ENCODE measurements at places on chromosomes 7 and 10. TPM values are rescaled to one million over a fixed set of nuclear protein-coding genes. Genes with fewer than 3 reads are reported as not detected.

Gene SERPINE1
- 11.9 TPM for total RNA-seq

Gene PRSS2
- not detected for total RNA-seq

Gene SLC16A9
- 5.7 TPM for total RNA-seq

Gene ATAD1
- total RNA-seq, result 232 TPM

Gene TBC1D12
- total RNA-seq, result 13.6 TPM

Gene CROT
- total RNA-seq, result 10.9 TPM

Gene MLXIPL
- total RNA-seq, result 1.6 TPM

Gene ADGRA1
- total RNA-seq, result not detected

Gene AKR1B1
- 178 TPM for total RNA-seq

Gene MBL2
- total RNA-seq, result not detected

Gene TFR2
- 1.4 TPM for total RNA-seq

Gene NXPH1
- total RNA-seq, result 1.1 TPM

Gene TMEM178B
- 10.9 TPM for total RNA-seq

Gene OR6B1
- not detected for total RNA-seq

Gene NPY4R
- total RNA-seq, result not detected

Gene C10orf95
- total RNA-seq, result 0.37 TPM

Gene ANXA8L1
- not detected for total RNA-seq

Gene CAMK2B
- total RNA-seq, result 0.15 TPM

Gene SPDYE11
- total RNA-seq, result 0.54 TPM

Gene CCL26
- total RNA-seq, result 0.27 TPM

Gene EGR2
- total RNA-seq, result 0.32 TPM

Gene EVX1
- total RNA-seq, result 0.12 TPM

Gene TRPV6
- total RNA-seq, result not detected

Gene PNLIPRP2
- not detected for total RNA-seq

Gene DNAH11
- 0.40 TPM for total RNA-seq

Gene TAS2R5
- 0.50 TPM for total RNA-seq

Gene CYP3A7
- not detected for total RNA-seq

Gene RBP3
- not detected for total RNA-seq

Gene STK31
- total RNA-seq, result 3.1 TPM

Gene PRKG1
- total RNA-seq, result 0.81 TPM

Gene TMEM184A
- 6.7 TPM for total RNA-seq

Gene ADAM12
- total RNA-seq, result 1.1 TPM

Gene AP3M1
- 60.6 TPM for total RNA-seq

Gene LDB1
- 25.1 TPM for total RNA-seq

Gene PRLHR
- not detected for total RNA-seq

Gene NKX1-2
- total RNA-seq, result 0.02 TPM

Gene TRIL
- 0.05 TPM for total RNA-seq

Gene ANKRD30A
- total RNA-seq, result not detected

Gene SEMA4G
- total RNA-seq, result 1.7 TPM

Gene PSPH
- 40.3 TPM for total RNA-seq

Gene CTAGE8
- total RNA-seq, result not detected

Gene LAMB1
- 146 TPM for total RNA-seq

Gene TRA2A
- 23.1 TPM for total RNA-seq

Gene ZNF488
- total RNA-seq, result not detected

Gene GATA3
- 0.12 TPM for total RNA-seq

Gene GTF2IRD1
- 27.3 TPM for total RNA-seq

Gene JCAD
- total RNA-seq, result 19.1 TPM

Gene CDC14C
- 0.23 TPM for total RNA-seq

Gene SAP25
- 0.52 TPM for total RNA-seq

Gene GIMAP6
- not detected for total RNA-seq

Gene ARHGAP21
- total RNA-seq, result 60.2 TPM

Data from NCI-H460 (cell line).